ENCODE measurements at places on chromosomes 5 and 9.

GRCh38 chr5:176319827-176320554 is 41.6 kb downstream of the KIAA1191 start:
- DNase-seq = no peak

- DNase-seq = no peak
Measured at GRCh38 chr9:120892748-120893610, 16.0 kb upstream of the PHF19 start.

DNA sequence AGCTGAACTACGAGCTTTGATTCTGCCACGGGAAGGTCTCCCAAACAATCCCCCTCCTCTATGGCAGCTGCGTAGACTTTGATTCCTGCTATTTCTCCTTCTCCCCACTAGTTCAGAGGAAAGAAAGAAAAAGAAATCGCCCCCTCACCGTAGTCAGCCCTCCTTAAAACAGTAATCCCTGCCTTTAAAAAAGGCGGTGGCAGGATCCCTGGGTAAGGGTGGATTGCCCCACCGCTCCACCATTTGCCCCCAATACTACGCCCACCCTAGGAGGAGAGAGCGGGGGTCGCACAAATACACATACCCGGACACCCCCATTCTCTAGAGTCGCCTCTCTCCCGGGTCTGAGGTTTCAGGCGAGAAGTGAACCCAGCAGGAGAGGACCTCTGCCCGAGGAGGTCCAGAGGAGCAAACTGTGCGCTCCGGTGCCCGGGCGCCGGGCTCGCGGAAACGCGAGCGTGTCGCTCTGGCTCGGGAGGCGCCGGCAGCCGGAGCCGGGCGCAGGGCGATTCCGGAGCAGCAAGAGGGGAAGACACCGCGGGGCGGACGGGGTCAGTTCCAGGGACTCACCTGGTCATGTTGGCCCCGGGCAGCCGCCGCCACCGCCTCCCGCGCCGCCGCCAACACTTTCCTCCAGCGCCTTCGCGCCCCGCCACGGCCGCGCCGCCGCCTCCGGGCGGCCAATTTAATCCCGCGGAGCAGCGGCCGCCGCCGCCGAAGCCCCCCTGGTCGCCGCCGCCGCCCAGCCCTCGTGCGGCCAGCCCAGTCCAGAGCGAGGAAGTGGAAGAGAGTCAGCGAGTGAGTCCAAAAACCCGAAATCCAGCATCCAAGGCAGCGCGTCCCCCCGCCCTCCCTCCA is 1057.7 kb upstream of the DMAC1 start:
- DNase-seq = no peak

- DNase-seq = no peak
Measured at GRCh38 chr5:6482735-6483134, 34.1 kb downstream of the UBE2QL1 start.

GRCh38 chr9:84874596-84874995 is 205.1 kb downstream of the NTRK2 start:
- no peak for DNase-seq
